Naive thymus-derived CD4-positive, alpha-beta T cell (primary cell): ENCODE measurements at places on chromosomes 6 and 20. TPM values are rescaled to one million over a fixed set of nuclear protein-coding genes. Genes with fewer than 3 reads are reported as not detected.

NRM gene
- polyA plus RNA-seq, result 7.2 TPM

LTA gene
- 27.5 TPM for polyA plus RNA-seq

NRSN1 gene
- not detected for polyA plus RNA-seq

CFAP61 gene
- polyA plus RNA-seq, result not detected

GJA10 gene
- polyA plus RNA-seq, result not detected

LY6G6D gene
- polyA plus RNA-seq, result not detected
